Fibroblast of the aortic adventitia (primary cell): ENCODE measurements at places on chromosomes 1 and 21.

- DNase-seq: peak; percentile 18
Measured at GRCh38 chr1:40309374-40310128, 7.5 kb downstream of the COL9A2 start.

GRCh38 chr21:15857740-15858139, 128.0 kb downstream of the USP25 start:
- DNase-seq: no peak

- DNase-seq: no peak
Measured at GRCh38 chr1:83704350-83704749, 294.6 kb downstream of the TTLL7 start.

- no peak for DNase-seq
Measured at GRCh38 chr1:44431861-44432260, 26.8 kb downstream of the RNF220 start.

DNA sequence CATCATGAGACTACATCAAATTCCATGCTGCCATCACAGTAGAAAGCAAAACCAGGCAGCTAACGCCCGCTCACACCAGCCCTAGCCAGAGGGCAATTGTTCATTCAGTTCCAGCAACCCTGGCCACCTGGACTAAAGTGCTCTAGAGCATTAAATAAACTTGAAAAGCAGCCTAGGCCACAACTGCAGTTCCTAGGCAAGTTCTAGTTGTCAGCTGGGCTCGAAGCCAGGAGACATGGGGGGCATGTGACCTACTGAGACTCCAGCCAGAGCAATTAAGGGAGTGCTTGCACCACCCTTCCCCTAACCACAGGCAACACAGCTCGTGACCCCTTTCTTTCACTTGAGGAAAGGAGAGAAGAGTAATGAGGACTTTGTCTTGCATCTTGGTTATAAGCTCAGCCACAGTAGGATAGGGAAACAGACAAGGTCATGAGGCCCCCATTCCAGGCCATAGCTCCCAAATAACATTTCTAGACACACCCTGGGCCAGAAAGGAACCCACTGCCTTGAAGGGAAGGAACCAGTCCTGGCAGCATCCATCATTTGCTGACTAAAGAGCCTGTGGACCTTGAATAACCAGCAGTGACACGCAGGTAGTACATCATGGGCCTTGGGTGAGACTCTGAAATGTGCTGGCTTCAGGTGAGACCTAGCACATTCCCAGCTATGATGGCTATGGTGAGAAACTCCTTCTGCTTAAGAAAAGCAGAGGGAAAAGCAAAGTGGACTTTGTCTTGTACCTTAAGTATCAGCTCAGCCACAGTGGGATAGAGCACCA, 77.0 kb downstream of the ZZZ3 start:
- DNase-seq: peak; percentile 72

- DNase-seq: no peak
Measured at GRCh38 chr1:147736883-147737282, 23.5 kb downstream of the GJA5 start.

- DNase-seq: no peak
Measured at GRCh38 chr1:207405814-207406213, 48.3 kb upstream of the CR2 start.

- DNase-seq: peak; percentile 35
Measured at GRCh38 chr1:63322114-63322943, at the start of gene FOXD3. TSS of gene FOXD3 (plus strand) at chr1:63322567. CDS start at chr1:63323059, 492 bp downstream.

- DNase-seq: no peak
Measured at GRCh38 chr1:48002142-48002541, 5.0 kb upstream of the TRABD2B start.

DNA sequence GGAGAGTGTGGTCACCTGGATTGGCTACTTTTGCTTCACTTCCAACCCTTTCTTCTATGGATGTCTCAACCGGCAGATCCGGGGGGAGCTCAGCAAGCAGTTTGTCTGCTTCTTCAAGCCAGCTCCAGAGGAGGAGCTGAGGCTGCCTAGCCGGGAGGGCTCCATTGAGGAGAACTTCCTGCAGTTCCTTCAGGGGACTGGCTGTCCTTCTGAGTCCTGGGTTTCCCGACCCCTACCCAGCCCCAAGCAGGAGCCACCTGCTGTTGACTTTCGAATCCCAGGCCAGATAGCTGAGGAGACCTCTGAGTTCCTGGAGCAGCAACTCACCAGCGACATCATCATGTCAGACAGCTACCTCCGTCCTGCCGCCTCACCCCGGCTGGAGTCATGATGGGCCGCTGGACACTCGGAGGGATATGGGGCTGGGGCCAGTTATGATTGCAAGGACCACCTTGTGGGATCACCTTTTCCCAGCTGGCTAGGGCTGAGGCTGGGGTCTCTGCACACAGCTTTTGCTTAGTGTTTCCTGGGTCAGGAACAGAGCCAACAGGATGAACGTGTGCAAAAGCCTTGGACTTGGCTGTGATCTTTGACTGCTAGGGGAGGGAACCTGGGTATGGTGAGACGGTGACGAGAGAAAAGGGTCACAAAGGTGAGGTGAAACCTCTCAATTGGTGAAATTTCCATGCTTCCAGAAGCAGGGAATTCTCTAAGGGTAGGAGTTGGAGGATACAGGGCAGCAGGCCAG, 4.3 kb upstream of the GNAI3 start:
- no peak for DNase-seq

GRCh38 chr21:16678429-16679160, 834.2 kb upstream of the CXADR start:
- DNase-seq: peak; percentile 35

GRCh38 chr1:45892068-45892785, 88.8 kb downstream of the MAST2 start:
- peak; percentile 94 for DNase-seq

DNA sequence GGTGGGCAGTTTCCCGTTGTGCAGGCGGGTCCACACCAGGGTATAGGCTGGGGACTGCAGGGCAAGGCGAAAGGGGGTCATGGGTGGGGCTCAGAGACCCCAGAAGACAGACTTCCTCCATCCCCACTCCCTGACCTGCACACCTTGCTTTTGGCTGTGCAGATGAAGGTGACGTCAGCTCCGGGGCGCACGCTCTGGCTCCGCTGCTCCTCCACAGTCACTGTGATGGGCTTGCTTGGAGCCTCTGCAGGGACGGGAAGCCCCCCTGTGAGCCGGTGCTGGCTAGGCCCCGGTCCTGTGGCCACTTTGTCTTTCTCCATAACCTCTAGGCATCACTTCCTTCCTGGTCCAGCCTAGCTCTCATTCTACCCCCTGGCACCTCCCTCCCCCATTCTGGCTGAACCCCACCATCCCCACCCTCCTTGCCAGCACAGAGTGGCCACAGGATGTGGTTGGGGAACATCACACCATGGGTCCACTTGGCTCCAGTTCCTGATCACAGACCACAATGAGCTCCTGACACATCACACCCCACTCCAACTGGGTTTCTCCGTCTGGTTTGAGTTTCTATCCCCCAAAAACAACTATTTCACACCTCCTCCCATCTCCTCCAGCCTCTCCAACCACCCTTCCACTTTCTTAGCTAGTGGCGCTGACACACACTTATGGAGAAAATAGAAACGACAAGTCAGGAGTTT, 45.2 kb downstream of the LDLRAD2 start:
- DNase-seq: no peak

DNA sequence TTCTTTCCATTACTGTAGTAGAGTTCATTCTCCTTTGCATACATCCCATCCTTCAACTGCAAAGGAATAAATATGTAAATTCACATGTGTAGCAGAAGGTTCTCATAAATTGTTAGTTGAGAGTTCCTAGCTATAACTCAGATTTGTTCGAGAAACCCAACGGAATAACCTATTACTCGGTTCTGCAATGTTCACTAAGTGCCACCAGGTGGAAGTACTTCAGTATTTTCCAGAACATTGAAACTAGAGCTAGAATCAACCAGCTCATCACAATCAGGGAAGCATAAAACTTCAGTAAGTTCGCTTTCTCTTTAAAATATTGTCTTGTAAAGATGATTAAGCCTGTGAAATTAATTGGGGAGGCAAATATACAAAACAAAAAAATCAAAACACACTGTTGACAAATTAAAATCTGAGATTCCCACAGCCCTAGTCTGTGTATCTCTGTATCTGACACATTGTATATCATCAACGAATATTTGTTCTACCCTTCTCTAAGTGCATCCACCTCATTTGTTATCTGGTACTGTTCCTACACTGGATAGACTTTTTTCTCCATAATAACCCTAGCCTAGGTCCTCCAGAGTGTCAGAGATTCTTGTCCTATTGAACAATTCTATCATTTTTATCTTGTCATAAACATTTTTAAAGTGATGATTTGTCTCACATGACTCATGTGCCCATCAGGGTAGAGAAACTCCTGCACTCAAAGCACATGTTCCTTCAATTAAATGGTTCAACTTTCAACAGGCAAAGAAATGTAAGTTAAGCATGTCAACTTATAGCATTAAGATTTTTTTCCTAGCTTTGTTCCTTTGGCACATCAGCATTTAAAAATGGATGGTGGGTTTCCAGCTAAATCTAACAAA, 31.9 kb downstream of the MROH9 start:
- peak; percentile 71 for DNase-seq

DNA sequence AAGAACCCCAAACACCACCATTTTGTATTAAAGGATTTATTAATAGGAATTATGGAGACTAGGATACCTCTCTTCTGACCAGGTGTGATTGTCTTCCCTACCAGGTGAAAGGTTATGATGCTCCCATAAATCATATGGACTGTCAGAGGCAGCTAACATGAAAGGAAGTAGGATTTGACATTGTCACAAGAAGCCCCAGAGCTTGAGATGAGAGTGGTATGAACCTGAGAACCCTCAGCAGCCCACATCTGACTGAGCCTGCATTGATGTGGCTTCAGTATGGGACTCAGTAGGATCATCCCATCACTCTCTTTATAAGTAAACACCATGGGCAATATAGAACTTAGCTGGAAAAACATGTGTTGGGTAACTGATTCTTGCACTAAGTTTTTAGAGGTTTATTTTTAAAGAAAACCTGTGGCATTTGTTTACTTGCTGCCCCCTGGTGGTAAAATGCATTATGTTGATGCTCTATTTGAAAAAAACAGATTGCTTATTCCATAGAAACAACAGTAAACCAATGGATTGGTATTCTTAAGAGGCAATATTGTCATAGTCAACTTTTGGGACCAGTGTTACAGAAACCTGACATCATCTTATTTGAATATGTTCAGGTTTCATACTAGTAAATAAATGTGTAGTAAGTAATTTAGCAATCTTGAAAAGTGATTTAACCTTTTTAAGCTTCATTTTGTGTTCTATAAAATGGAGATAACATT, 16.6 kb upstream of the CACYBP start:
- DNase-seq: peak; percentile 72

DNA sequence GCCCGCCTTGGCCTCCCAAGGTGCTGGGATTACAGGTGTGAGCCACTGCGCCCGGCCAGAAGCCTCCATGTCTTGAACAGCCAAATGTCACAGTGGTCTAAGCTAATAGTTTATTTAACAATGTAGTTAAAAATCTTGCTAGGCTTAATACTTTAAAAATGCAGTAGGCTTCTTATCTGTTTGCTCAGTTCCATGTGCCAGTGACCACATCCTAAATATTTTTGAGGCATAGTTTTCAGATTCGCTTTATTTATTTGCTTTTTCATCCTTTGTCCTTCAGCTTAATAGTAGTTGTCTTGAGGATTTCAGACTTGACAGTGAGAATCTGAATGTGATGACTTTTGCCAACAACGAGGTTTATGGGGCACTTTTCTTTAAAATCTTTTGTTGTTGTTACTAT, 59.9 kb upstream of the PRRX1 start:
- DNase-seq: peak; percentile 43

DNA sequence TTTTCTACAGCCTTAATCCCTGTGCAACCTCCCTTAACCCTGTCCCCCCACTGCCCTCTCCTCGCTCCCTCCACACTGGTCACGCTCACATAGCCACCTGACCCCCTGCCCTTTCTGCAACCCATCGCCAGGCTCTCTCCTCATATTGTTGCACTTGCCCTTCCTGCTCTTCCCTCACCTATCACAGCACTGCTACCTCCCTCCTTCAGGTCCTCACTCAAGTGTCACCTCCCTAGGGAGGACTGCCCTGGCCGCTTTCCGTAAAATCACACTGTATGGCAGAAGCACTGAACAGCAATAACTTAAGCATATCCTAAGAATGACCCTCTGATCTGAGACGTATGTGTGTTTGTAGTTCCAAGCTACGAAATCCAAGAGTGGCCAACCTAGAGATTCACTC, 406.0 kb downstream of the SIPA1L2 start:
- DNase-seq: no peak

- DNase-seq: no peak
Measured at GRCh38 chr1:116345843-116346242, 27.2 kb upstream of the ATP1A1 start.

DNA sequence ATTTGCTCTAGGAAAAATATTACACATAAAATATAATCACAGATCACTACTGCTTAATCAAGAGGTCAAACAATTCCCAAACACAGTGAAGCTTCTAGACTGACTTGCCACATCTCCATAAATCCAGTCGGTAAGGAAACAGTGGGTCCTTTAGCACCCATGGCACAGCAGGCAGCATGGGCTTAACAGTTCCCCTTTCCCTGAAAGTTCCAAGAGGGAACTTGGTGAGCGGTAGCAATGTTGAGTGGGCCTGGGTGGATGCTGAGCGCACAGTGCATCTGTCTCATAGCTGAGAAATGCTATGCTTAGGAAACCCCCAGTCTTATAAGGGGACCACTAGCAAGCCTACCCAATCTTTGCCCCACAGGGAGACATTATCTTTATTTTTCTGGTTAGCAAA, 7.8 kb upstream of the CYB5R1 start:
- no peak for DNase-seq

GRCh38 chr1:209527993-209528717, 55.4 kb upstream of the CAMK1G start:
- no peak for DNase-seq

DNA sequence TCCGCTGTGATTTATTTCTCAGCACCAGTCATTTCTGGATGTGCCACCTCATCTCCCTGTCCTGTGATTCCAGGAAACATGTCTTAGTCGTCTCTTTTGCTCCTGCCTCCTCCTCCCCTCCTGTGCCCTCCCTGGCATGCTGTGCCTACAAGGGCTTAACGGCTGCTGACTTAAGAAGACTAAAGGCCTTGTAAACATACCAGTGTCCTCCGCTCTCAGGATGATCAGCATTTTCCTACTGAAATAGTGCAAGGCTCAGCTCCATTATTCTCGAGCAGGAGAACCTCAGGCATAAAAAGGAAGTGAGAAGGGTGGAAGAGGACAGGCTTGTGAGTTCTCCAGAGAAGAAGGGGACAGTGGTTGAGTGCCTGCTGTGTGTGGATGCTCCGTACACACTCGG, 61.6 kb upstream of the RUNX3 start:
- DNase-seq: no peak

GRCh38 chr1:32404946-32405345, 10.7 kb upstream of the BSDC1 start:
- DNase-seq: peak; percentile 43

DNA sequence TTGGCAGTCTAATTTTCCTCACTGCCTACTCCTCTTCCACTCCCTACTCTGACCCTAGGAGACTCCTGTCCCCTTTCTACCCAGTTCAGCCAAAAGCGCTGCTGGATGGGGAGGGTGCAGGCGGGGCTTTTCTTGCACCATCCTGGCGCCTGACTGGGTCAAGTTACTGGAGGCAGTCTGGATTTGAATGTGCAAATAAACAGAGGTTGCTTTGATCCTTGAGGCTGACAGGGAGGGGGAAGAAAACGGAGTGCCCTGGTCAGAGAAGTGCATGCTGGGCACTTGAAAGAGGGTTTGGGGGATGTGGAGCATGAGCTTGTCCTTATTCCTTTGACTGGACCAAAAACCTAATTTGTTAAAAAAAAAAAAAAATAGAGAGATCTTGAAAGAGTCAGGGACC, 76.8 kb upstream of the SOX13 start:
- DNase-seq: peak; percentile 13
